ENCODE measurements at places on chromosomes 4 and X. TPM values are rescaled to one million over a fixed set of nuclear protein-coding genes. Genes with fewer than 3 reads are reported as not detected.

The GPM6B gene
- total RNA-seq = 146 TPM

The LANCL3 gene
- 1.4 TPM for total RNA-seq

The TMEM144 gene
- 21.5 TPM for total RNA-seq

The TEX11 gene
- total RNA-seq = not detected

The RPL34 gene
- 400 TPM for total RNA-seq

The GPC3 gene
- total RNA-seq = 0.33 TPM

The AFP gene
- total RNA-seq = not detected

The ARHGAP36 gene
- total RNA-seq = not detected

The MAOB gene
- total RNA-seq = 2.5 TPM

The TEX13A gene
- not detected for total RNA-seq

The FAM114A1 gene
- total RNA-seq = 42.9 TPM

The RIBC1 gene
- 0.83 TPM for total RNA-seq

The UGT2B7 gene
- not detected for total RNA-seq

The CDX4 gene
- total RNA-seq = not detected

The PDGFRA gene
- 2.2 TPM for total RNA-seq

The BEX1 gene
- total RNA-seq = 3.2 TPM

The KLHL13 gene
- 23.0 TPM for total RNA-seq

The PABPC4L gene
- 1.8 TPM for total RNA-seq

The EGFL6 gene
- 1.2 TPM for total RNA-seq

The PAK3 gene
- 4.0 TPM for total RNA-seq

The G3BP2 gene
- 146 TPM for total RNA-seq

The ARR3 gene
- not detected for total RNA-seq

The OTUD4 gene
- total RNA-seq = 60.2 TPM

The DMRTC1 gene
- total RNA-seq = not detected

The CHRDL1 gene
- total RNA-seq = not detected

The CENPVL2 gene
- total RNA-seq = not detected

The MAGEE2 gene
- not detected for total RNA-seq

The ARX gene
- total RNA-seq = not detected

The BEND4 gene
- not detected for total RNA-seq

The CTSO gene
- 1.9 TPM for total RNA-seq

The H2BW2 gene
- total RNA-seq = not detected

The C4orf50 gene
- total RNA-seq = not detected

The PACRGL gene
- 16.0 TPM for total RNA-seq

The SMIM20 gene
- 19.7 TPM for total RNA-seq

The YIPF7 gene
- not detected for total RNA-seq

The DMRTC1B gene
- not detected for total RNA-seq

The BEND2 gene
- not detected for total RNA-seq

The PFKFB1 gene
- total RNA-seq = 0.17 TPM

The PITX2 gene
- total RNA-seq = 0.33 TPM

The PALLD gene
- total RNA-seq = 251 TPM

The SFRP2 gene
- total RNA-seq = not detected

Data from mammary epithelial cell (primary cell).